T-cell (primary cell): ENCODE measurements at places on chromosomes 13 and 19.

DNA sequence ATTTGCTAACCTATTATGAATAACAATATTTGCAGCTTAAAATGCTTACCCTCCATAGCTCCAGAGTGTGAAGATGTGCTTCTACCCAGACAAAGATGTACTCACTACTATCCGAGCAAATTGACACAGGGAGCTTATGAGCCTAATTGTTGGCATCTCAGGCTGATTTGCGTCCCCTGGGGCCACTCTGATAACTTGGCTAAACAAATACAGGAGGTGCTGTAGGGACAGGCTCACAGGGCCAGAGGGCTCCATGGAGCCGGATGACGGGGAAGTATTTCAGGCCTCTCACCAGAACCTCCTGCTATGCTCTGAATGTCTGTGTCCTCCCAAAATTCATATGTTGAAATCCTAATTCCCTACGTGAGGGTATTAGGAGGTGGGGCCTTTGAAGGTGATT, 26.7 kb upstream of the C19orf12 start:
- DNase-seq, result no peak

DNA sequence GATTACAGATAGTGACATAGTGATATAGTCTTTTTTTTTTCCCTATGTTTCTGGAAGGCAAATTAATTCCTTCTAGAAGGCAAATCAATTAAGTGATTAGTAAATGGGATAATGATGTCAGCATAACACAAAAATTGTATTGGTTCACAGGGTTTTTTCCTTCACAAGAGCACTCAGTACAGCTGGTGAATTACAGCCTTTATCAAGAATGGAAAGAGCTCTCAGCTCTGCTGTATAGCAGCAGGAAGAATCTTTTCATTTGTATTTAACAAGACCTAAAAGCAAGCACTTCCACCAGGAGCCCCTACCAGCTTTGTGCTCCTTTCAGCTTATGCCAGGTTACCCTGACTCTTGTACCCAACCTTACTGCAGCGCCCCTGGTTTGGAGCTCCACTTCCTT, 90.8 kb downstream of the SERP2 start:
- no peak for DNase-seq

DNA sequence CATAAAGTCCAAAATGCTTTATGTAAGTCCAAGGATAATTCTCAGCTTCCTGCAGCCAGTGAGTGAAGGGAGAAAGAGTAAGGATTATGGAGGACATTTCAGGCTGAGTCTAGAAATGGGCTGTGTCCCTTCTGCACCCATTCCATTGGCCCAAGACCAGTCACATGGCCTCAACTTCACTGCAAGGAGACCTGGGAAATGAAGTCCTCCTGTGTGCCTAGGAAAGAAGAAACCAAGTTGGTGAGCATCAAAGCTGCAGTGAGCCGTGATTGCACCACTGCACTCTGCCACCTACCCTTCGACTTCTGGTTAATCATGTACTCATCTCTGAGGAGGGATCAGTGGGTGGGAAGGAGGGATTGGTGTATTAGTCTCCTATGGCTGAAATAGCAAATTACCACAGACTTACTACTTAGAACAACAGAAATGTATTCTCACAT, 3.6 kb upstream of the CD37 start:
- DNase-seq, result peak; percentile 61

DNA sequence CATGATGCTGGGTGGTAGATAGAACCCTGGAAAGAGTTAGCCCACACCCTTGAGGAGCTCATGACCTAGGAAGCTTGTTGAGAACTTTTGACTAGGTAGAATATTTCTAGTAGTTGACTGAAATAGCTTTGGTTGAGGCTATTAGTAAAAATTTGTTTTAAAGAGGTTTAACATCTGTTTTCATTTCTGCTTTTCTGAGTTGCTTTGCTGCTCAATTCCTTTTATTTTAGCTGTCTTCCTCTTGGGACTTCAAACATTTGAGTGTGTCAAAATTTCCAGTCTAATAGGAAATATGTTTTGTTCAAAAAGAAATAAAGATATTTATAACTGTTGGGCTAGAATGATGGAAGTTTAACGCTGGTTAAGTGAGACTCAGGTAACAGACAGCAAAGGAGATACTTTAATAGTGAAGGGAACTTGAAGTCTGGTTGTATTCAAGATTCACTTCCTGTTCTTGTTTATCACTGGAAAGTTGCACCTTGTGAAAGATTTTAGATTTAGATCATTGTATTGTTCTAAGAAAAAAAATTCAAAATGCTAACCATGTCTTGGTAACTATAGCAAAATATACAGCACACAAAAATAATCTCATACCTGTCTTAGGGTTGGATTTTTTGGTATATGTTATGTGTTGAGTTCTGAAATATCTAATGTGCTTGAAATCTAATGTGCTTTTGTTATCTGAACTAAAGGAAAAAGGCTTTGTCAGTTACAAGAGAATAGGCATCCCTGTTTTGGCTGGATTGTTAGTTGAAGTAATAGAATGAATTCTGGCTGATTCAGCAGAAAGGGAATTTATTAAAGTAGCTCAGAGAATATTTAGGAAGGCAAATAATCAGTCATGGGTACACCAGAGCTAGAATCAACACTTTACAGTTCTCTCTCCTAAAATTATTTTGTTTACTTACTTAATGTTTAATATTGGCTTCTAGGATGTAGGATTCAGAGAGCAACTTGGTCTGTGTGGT, 24.4 kb upstream of the GPR18 start:
- DNase-seq, result no peak

DNA sequence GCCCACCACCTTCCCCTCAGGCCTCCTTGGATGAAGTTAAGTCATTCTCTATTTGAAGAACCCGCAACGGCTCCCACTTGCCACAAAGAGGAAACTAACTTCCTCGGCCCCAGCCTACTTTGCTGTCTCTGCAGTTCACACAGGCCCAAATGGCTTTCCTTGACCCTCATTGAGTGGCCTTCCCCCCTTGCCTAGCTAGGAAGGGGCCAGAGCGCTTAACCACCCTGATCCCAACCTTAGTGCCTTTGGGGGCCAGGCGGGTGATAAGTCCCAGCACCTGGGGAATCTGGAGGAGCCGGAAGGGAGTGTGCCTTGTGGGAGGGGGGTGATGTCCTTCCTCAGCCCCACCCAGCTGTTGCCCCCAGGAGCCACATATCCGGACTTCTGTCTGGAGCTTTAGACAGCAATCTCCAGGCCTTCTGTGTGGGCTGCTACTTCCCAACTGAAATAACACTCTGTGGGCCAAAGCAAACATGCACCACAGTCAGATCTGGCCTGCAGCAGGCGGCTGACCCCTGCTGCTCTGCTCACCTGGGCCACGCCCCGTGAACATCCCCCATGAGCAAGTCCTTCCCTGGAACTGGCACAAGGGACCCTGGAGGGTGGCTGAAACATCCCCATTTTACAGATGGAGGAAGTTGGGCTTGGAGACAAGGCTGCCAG, 10.5 kb downstream of the NECTIN2 start:
- no peak for DNase-seq

GRCh38 chr19:31543456-31543855, 194.2 kb upstream of the TSHZ3 start:
- DNase-seq, result no peak

DNA sequence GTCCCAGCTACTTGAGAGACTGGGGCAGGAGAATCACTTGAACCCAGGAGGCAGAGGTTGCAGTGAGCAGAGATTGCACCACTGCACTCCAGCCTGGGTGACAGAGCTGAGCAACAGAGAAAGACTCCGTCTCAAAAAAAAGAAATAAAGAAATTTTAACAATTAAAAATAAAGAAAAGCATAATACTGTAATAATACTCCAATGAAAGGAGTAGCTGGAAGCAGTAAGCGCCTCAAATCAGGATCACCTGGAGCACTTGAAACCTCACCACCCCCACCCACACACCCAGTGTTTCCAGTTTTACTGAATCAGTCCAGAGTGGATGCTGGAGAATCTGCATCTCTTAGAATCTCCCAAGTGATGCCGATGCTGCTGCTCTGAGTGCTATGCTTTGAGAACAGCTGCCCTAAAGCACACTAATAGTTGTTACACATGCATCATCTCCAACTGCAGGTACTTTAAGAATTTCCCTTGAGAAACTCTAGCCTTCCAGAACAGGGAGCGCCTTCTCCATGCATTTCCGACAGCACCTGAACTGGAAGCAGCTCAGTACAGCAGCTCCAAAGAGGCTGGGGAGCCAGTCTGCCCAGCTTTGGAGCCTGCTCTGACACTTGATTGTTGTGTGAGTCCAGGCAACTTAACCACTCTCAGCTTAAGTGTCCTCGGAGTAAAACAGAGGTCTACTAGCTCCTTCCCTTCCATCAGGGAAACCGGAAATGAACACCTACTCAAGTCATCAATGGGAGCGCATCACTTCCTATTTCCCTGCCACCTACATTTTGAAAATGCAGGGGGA, 2.9 kb downstream of the ABCC4 start:
- DNase-seq, result no peak

- DNase-seq, result no peak
Observed at GRCh38 chr13:46795321-46795720, 1.6 kb downstream of the ESD start.

- DNase-seq, result no peak
Observed at GRCh38 chr13:40875583-40875982, 86.2 kb downstream of the SLC25A15 start.

DNA sequence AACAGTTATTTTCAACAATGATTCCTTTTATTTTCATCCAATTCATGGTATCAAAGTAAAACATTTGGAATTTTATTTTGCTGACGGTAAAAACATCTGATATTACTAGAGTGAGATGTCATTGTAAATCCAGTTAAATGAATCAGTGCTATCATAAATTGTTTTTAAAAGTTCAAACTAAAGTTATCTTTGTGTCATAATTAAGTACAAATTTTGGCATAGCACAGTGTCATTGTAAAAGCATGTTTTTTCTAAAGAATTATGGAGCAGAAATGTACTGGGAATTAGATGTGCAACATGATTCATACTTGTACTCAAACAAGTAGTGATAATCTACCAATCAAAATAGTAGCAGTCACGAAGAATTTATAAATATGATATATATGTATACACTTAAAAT, 92.8 kb downstream of the FAM216B start:
- DNase-seq, result no peak

DNA sequence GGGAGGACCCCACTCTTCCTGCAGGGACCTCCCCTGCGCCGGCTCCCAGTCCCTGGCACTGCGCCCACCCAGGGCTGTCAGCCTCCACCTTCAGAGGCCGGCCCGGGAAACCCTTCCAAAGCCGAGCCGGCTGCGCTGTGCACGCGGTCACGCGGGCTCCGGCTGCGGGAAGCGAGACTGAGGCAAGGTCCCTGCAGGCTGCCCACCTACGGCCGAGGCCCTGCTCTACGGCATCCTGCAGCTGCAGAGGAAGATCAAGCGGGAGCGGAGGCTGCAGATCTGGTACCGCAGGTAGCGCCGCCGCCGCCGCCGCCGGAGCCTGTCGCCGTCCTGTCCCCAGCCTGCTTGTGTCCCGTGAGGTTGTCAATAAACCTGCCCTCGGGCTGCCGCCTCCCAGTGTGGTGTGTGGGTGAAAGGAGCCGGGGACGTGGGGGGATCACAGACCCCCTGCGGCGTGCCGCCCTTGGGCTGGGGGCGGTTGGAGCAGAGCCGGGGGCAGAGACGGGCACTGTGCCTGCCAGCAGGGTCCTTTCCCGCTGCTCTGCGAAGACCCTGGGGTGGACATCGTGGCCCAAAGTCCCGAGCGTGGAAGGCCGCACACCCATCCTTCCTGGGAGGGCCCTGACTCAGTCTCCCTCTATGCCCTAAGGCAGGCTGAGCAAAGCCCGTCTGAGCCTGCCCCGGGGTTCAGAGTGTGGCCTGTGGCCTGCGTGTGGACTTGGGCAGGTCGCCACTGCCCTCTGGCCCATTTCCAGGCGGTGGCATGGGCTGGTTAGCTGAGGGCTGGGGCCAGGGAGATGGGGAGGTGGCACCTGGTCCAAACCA, 5.9 kb downstream of the GAMT start:
- DNase-seq, result no peak

DNA sequence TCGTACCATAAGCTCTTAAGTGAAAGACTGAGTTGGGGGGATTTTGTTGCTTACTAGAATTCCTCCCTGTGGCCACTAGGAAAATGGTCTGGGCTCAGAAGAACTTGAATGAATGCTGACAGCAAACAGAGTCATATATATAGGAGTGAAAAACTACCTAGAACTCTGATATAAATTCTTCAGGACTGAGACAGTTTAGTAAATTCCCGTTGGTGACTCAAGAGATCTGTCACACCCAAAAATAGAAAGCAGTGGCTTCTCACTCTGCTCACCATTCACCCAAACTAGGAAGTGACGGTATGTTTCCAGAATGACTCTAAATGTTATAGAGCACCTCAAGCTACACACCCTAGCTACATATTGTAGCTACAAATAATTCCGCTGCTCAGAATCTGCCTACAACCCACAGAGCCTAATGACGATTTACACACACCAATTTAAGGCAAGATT, 116.2 kb downstream of the TBC1D4 start:
- DNase-seq, result no peak

- DNase-seq, result no peak
Observed at GRCh38 chr19:1453525-1454364, 3.8 kb downstream of the APC2 start.

GRCh38 chr19:13597640-13598039, 91.4 kb upstream of the CACNA1A start:
- DNase-seq, result peak; percentile 30

DNA sequence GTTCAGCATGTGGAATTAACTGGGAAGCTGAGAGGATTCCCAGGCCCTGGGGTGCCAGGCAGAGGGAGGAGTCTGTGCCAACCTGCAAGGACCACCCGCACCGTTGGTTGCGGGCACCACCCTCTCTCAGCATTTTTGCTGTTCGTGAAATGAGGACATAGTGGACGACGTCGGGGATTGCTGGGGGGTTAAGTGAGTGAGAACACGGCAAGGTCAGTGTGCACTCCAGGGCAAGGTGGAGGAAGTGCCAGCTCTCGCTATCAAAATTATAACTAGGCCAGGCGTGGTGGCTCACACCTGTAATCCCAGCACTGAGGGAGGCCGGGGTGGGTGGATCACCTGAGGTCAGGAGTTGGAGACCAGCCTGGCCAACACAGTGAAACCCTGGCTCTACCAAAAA, 2.2 kb downstream of the FXYD3 start:
- DNase-seq, result no peak

GRCh38 chr19:57441979-57442752, 7.0 kb downstream of the ZNF749 start:
- DNase-seq, result no peak

DNA sequence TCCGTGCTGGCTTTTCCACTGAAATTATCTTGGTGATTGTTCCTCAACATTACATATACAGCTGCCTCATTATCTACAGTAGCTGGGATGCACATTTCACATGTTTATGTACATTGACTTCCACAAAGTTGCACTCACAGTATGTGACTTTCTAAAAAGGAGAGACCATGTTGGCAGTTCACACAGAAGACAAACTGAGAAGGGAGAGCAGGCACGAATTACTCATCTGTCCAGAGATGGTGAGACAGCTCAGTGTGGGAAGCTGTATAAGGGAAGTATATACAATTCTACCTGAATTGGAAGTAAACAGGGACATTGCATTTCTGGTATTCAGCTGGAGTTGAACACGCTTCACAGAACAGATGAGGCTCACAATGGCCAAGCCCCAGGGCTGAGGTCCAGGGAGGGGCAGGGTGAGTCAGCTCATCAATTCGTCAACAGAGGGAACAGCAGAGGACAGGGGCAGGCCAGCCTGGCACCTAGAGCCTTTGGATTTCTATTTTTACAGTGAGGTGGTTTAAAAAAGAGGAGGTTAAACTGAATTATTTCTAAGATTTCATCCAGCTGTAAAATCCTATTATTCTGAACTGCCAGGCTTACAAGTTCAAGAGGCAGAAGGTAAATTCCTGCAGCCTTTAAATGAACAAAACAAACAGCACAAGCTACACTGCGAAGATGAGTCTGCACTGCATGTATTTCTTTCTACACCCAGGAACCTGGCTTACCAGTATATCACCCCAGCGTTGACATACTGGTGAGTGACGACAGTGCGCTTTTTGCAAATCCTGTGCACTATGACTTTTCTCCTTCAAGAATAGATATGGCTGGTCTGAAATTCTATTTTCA, 9.8 kb downstream of the PARP4 start:
- DNase-seq, result no peak
